Fibroblast of lung (primary cell): ENCODE measurements at places on chromosomes 2 and 18. TPM values are rescaled to one million over a fixed set of nuclear protein-coding genes. Genes with fewer than 3 reads are reported as not detected.

Gene SMYD5
- 18.0 and 19.0 TPM in 2 replicates for total RNA-seq

GRCh38 chr2:151933266-151933804 is 105.1 kb upstream of the ARL5A start:
- DNase-seq, result no peak

GRCh38 chr2:214987261-214987660 is 151.2 kb downstream of the ABCA12 start:
- DNase-seq, result peak; percentile 36

Gene ABCG5
- total RNA-seq, result not detected in 2 replicates

DNA sequence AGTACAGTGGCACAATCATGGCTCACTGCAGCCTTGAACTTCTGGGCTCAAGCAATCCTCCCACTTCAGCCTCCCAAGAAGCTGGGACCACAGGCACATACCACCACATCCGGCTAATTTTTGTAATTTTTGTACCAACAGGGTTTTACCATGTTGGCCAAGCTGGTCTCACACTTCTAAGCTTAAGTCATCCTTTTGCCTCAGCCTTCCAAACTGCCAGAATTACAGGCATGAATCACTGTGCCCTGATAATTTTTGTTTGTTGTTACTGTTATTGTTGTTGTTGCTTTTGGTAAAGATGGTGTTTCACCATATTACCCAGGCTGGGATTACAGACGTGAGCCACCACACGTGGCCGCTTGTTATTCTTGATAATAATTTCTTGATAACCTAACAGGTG is 10.5 kb upstream of the COBLL1 start:
- DNase-seq, result no peak

DNA sequence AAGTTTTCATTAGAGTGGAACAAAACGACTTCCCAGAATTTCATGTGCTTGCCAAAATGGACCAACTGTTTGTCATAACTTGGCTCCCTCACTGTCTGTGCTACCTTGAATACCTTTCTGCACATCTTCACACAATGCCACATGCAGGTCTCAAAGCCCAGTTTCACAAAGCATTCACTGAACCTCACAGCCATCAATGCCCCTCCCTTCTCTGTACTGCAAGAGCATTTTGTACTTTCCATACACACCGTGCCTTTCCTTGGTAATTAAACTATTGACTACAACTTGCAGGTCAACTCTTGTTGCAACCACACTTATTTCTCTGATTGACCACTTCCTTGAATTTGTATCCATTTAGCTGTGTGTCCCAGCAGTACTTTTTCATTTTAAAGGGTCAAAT is 50.5 kb downstream of the PAX3 start:
- DNase-seq, result no peak
